ENCODE measurements at places on chromosomes 7 and 10. TPM values are rescaled to one million over a fixed set of nuclear protein-coding genes. Genes with fewer than 3 reads are reported as not detected.

- DNase-seq: no peak
Observed at GRCh38 chr7:151125470-151125845, 39.2 kb downstream of the AGAP3 start.

GRCh38 chr7:3065724-3066143 lies 22.1 kb upstream of the CARD11 start:
- DNase-seq: peak; percentile 59

- no peak for DNase-seq
Observed at GRCh38 chr7:40330408-40330807, 195.6 kb downstream of the SUGCT start.

- no peak for DNase-seq
Observed at GRCh38 chr7:1829111-1829510, 159.0 kb downstream of the ELFN1 start.

GRCh38 chr10:117619223-117619622 lies 76.7 kb downstream of the EMX2 start:
- DNase-seq: no peak

CYP2E1 gene
- total RNA-seq: 0.99 TPM

DNA sequence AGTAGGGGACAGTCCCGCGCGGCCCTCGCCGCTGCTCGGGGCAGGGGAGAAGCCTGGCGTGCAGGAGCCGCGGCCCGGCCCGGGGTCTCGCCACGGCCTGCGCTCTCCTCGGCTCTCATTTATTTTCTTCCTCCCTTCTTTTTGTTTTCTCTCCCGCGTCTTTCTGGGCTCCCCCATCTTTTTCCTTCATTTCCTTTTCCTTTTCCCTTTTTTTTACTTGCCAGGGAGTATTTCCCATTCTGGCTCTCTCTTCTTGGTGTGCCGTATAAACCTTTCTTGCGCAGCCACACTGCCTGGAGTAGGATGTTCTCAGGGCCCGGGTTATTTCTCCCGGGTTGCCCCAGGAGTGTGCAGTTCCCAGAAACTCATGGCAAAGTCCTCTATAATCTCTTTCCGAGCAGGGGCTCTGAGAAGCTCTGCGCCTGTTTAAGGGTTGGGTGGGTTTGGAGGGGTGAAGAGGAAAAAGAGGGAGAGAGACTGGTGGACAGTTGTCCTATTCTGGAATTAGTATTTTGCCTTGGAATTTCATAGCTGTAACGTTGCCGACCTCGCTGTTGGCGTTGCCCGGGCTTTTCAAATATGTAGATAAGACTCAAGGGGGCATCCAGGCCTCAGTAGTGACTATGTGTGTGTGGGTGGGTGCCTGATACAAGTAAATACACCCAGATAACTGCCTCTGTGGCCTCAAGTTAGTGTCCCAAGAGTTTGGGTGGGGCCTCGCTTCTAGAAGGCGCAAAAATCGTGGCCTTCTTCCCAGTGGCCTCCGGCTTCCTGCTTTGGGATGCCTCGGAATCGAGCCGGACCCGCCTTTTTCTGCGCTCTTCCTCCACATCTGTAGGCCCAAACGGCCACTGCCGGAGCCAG lies 4.3 kb upstream of the ZNF503 start:
- DNase-seq: no peak

DNA sequence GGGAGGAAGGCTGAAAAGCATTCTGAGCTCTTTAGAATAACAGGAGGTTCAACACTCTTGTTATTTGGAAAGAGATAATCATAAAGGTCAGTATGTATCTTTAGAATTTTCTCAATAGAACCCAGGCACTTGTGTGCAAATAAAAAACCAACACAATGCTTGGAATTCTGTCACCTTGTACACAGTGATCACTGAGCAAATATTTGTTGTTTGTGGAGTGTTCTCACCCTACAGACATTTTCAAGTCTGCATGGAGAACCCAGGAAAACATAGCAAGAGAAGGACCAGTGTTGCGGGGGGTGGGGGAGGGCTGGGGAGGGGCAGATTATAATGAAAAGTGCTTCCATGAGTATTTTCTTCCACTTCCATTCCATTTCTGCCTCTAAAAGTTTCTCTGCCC lies 87.4 kb downstream of the FAM107B start:
- DNase-seq: no peak

KMT2E gene
- total RNA-seq: 6.7 TPM

GRCh38 chr10:14652067-14652466 lies 122.6 kb downstream of the FAM107B start:
- DNase-seq: no peak

GRCh38 chr10:79063661-79064492 lies 4.9 kb upstream of the ZMIZ1 start:
- no peak for DNase-seq

GRCh38 chr7:70016044-70016770 lies 417.9 kb downstream of the AUTS2 start:
- peak; percentile 5 for DNase-seq

DNA sequence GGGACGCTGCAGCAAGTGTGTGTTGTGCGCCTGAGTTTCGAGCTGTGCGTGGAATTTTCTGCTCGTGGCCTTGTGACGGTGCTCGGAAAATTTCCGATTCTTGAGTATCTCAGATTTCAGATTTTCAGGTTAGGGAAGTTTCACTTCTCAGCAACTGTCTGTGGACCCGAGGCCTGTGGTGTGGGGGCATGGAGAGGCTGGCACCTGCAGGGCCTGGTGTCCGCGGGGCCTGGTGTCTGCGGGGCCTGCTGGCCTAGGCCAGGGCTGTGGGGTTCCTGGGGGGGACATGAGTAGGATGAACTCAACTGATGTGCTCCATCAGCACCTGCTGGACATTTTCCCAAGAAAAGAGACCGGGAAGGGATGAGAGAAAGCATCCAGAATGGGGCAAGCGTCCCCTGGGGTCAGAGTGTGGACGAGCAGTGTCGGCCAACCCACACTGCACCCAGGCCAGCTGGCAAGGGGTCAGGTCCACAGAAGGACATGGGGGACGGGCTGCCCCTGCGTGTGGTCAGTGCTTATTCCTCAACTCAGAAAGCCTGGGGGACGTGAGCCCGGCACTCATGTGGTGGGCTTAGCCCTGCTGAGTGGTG lies 31.3 kb upstream of the SHH start:
- no peak for DNase-seq

KIF11 gene
- 19.5 TPM for total RNA-seq
